ENCODE measurements at places on chromosomes 16 and 17.

GRCh38 chr17:17484451-17484899 lies 7.7 kb downstream of the MED9 start:
- no peak for DNase-seq

DNA sequence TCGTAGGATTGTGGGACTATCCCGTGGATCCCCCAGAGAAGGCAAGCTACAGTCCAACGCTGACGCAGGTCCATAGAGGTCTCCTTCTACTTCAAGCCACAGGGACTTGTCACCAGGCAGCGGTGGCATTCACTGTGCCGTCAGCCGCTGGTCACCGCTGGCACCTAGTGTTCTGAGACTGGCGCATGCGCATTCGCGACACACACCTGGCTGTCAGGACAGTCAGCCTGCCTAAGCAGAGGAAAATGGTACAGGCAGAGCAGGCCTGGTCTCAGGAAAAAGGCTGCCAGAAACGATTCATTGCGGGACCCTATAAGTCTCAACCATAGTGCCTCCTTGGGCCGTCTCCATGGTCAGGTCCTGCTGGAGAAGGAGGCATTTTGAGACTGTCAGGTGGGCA lies 138.0 kb upstream of the WSB1 start:
- DNase-seq: no peak

DNA sequence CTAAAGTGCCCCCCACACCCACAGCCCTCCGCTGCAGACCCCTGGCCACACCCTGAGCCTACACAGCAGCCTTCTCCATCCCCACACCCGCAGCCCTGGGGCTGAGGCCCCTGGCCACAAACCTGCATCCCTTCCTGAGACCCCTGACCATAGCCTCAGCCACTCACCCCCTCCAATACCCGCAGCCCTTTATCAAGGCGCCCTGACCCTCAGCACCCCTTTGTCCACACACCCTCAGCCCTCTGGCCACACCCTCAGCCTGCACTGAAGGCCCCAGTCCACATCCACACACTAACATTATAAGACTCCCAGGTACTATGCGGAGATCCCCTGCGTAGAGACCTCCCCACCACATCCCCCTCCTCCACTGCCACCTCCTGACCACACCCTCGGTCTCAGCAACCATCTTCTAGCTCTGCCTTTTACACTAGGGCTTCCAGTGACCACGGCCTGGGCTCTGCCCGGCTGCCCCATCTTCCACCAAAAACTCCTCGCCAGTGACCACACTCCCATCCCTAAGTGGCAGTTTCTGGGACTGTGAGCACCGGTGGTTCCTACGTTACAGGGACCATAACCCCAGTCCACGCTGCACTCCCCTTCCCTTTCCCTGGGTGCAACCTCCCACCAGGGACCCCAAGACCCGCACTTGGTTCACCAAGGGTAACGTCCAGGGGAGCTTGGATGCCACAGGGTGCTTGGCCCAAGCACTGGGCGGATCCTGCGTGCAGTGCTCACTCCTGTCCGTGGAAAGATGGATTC lies 818 bp downstream of the TPPP3 start:
- no peak for DNase-seq

DNA sequence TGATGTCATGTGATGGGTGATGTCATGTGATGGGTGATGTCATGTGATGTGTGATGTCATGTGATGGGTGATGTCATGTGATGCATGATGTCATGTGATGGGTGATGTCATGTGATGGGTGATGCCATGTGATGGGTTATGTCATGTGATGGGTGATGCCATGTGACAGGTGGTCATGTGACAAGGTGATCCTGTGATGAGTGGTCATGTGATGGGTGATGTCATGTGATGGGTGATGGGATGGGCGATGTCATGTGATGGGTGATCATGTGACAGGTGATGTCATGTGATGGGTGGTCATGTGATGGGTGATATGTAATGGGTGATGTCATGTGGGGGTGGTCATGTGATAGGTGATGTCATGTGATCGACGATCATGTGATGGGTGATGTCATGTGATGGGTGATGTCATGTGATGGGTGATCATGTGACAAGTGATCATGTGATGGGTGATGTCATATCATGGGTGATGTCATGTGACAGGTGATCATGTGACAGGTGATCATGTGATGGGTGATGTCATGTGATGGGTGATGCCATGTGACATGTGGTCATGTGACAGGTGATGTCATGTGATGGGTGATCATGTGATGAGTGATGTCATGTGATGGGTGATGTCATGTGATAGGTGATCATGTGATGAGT lies 17.2 kb downstream of the CD300LB start:
- DNase-seq: no peak

DNA sequence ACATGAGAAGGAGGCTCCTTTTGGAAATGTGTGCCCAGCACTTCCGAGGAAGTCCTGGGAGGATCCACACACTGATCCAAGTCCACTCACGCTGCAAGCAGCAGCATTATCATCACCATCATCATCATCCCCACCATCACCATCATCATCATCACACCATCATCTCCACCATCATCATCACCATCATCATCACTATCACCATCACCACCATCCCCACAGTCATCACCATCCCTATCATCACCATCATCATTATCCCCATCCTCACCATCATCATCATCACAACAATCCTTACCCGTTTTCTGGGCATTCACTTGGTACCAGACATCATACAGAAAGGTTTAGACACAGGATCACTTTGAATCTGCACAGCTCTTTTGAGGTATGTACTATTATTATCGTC lies 47.8 kb upstream of the ACSF3 start:
- DNase-seq: no peak

Measured in hippocampal formation (tissue), 2 donors.